ENCODE measurements at places on chromosomes 6 and 20. TPM values are rescaled to one million over a fixed set of nuclear protein-coding genes. Genes with fewer than 3 reads are reported as not detected.

GRCh38 chr20:1371830-1372539 is 20.9 kb downstream of the FKBP1A start:
- DNase-seq, result no peak
- no peak overlapping the region for H3K4me3 ChIP-seq
- peaks cover 86% of the 10 kb centered on the region for H3K4me1 ChIP-seq

- H3K4me1 ChIP-seq, result peaks cover 24% of the 10 kb centered on the region
- peaks cover 2% of the 10 kb centered on the region for H3K27me3 ChIP-seq
Measured at GRCh38 chr20:20465252-20465651, 97.3 kb downstream of the INSM1 start.

TCP11 gene
- total RNA-seq, result 0.51 TPM

GRCh38 chr20:44601801-44602204 is 19.4 kb downstream of the PKIG start:
- peaks cover 44% of the 10 kb centered on the region for H3K4me1 ChIP-seq
- no peaks in the 10 kb centered on the region for H3K27me3 ChIP-seq
- DNase-seq, result peak; percentile 32
- H3K27ac ChIP-seq, result peak overlapping the region; percentile 67
- 0 out of 2 replicates have a peak, but pooled peaks cover 1% of the 10 kb centered on the region for H3K36me3 ChIP-seq
- H3K4me3 ChIP-seq, result peak overlapping the region; percentile 48

PPP1R3D gene
- total RNA-seq, result 6.4 TPM

GRCh38 chr6:122389704-122390372 is 9.6 kb upstream of the HSF2 start:
- no peak overlapping the region for H3K27ac ChIP-seq
- H3K4me1 ChIP-seq, result peaks cover 14% of the 10 kb centered on the region
- H3K27me3 ChIP-seq, result peaks cover 4% of the 10 kb centered on the region
- H3K36me3 ChIP-seq, result no peaks in the 10 kb centered on the region

LY6G6C gene
- not detected for total RNA-seq

DNA sequence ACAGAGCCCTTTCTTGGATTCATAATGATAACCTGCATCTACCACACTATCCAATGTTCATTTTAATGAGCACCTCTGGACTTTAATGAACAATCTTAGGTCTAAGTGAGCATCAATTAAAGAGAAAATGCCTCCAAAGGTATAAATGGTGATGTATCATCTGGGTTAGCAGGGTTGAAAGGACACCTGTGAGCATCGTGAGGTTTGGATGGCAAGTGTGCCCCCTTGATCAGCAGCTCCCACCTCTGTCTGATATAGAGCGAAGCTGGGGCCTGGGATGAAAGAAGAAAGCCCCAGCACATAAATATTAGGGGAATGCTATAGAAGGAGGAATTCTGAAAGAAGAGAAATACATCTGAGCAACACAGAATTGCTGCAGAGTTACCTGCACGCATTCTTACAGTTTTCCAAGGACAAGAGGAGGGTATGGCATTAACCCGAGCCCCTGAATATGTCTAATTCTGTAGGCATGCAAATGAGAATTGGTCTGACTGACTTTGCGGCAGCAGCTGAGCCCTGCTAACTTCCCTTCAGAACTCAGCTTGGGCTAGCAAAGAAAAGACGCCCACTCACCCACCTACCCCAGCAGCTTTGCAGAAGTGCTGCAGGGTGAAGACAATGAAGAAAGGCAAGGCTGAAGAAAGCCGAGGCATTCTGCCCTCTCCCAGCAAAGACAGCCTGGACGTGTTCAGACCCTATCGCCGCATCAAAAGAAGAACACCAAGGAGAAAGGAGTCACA is 136.2 kb downstream of the GMPR start:
- no peak overlapping the region for H3K27ac ChIP-seq
- H3K27me3 ChIP-seq, result no peaks in the 10 kb centered on the region
- H3K36me3 ChIP-seq, result peaks cover 12% of the 10 kb centered on the region
- H3K4me1 ChIP-seq, result peaks cover 10% of the 10 kb centered on the region
- no peak for DNase-seq

FOXQ1 gene
- 0.80 TPM for total RNA-seq

RUNX2 gene
- total RNA-seq, result 8.7 TPM

- DNase-seq, result no peak
- H3K4me1 ChIP-seq, result no peaks in the 10 kb centered on the region
- no peaks in the 10 kb centered on the region for H3K27me3 ChIP-seq
- no peak overlapping the region for H3K27ac ChIP-seq
- no peak overlapping the region for H3K4me3 ChIP-seq
- H3K36me3 ChIP-seq, result no peaks in the 10 kb centered on the region
Measured at GRCh38 chr6:98056955-98057354, 773.9 kb upstream of the MMS22L start.

NOX3 gene
- not detected for total RNA-seq

DNA sequence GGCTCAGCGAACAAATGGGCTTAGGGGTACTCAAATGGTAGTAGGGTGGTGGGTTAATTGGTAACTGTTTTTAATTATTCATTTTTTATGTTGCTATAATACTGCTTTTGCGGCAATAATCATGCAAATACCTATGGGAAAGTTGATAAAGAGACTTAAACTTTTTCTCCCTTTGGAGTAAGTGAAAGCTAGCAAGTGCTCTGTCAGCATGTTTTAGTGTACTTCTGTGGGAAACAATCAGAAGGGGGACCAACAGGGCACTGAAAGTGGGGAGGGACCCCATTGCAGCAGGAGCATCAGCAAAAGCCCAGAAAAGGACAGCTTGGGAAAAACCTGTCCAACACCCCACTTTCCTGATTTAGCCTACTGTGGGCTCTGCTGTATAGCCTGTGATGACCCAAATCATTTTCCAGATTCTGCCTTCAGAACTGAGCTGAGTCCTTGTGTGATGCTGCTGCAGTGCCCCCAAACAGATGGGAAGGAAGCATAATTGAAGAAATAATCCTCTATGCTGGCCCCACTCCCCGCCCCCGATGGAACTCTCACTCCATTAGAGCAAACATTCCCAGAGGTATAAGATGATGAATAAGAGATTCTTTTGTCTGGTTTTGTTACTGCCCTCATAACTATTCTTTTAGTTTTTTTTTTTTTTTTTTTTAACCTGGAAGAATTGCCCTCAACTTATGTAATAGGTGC is 322.8 kb downstream of the CD83 start:
- peaks cover 1% of the 10 kb centered on the region for H3K27me3 ChIP-seq
- no peak overlapping the region for H3K27ac ChIP-seq
- no peak for DNase-seq
- no peaks in the 10 kb centered on the region for H3K36me3 ChIP-seq
- peaks cover 14% of the 10 kb centered on the region for H3K4me1 ChIP-seq

- peaks cover 2% of the 10 kb centered on the region for H3K27me3 ChIP-seq
- H3K36me3 ChIP-seq, result no peaks in the 10 kb centered on the region
- no peak for DNase-seq
- H3K27ac ChIP-seq, result no peak overlapping the region
Measured at GRCh38 chr6:117157448-117157847, 107.9 kb upstream of the VGLL2 start.

- no peak for DNase-seq
- H3K27me3 ChIP-seq, result peaks cover 3% of the 10 kb centered on the region
- H3K36me3 ChIP-seq, result peaks cover 40% of the 10 kb centered on the region
- no peak overlapping the region for H3K4me3 ChIP-seq
- H3K27ac ChIP-seq, result no peak overlapping the region
Measured at GRCh38 chr20:47237715-47238114, 118.8 kb downstream of the ZMYND8 start.

GID8 gene
- total RNA-seq, result 26.4 TPM

GRCh38 chr6:63671098-63671754 is 35.6 kb downstream of the PHF3 start:
- H3K27me3 ChIP-seq, result no peaks in the 10 kb centered on the region
- H3K27ac ChIP-seq, result no peak overlapping the region
- H3K4me1 ChIP-seq, result peaks cover 10% of the 10 kb centered on the region

DNA sequence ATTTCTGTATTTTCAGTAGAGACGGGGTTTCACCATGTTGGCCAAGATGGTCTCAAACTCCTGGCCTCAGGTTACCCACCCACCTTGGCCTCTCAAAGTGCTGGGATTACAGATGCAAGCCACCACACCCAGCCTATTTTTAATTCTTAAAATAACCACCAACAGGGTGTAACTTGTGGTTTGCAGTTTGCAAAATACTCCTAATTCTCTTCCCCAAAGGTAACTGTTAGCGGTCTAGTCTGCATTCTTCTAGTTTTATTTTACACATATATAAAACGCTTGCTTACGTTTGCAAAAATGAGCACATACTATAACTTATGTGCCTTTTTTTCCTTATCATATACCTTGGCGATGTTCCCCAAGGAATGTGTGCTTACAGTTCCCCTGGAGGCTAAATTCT is 25.6 kb upstream of the CHMP4B start:
- H3K36me3 ChIP-seq, result peaks cover 6% of the 10 kb centered on the region
- H3K4me3 ChIP-seq, result no peak overlapping the region
- DNase-seq, result no peak
- H3K27me3 ChIP-seq, result peaks cover 4% of the 10 kb centered on the region
- peaks cover 22% of the 10 kb centered on the region for H3K4me1 ChIP-seq

ABHD16B gene
- total RNA-seq, result not detected

DNA sequence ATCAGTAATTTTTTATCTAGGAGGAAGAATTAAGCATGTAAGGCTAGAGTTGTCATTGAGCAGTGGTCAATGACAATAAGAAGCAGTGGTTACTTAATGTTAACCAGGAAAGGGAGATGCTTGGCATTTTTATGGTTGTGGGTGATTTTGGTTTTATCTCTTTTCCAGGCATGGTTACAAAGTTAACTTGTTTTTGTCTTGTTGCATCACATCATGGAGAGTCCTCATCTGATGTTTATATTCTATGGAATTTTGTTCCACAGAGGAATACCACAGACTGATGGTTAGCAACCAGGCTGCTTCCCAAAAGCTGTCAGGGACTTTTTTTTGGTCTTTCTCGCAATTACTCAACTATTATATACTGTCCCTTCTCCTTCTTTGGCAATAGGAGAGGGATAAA is 32.7 kb downstream of the OPRM1 start:
- no peak overlapping the region for H3K4me3 ChIP-seq
- DNase-seq, result no peak
- H3K27ac ChIP-seq, result no peak overlapping the region
- no peaks in the 10 kb centered on the region for H3K4me1 ChIP-seq

FARS2 gene
- total RNA-seq, result 11.6 TPM

GRCh38 chr20:62277253-62277652 is 25.5 kb upstream of the ADRM1 start:
- no peak overlapping the region for H3K27ac ChIP-seq
- peaks cover 16% of the 10 kb centered on the region for H3K36me3 ChIP-seq
- DNase-seq, result no peak
- no peaks in the 10 kb centered on the region for H3K27me3 ChIP-seq

DNA sequence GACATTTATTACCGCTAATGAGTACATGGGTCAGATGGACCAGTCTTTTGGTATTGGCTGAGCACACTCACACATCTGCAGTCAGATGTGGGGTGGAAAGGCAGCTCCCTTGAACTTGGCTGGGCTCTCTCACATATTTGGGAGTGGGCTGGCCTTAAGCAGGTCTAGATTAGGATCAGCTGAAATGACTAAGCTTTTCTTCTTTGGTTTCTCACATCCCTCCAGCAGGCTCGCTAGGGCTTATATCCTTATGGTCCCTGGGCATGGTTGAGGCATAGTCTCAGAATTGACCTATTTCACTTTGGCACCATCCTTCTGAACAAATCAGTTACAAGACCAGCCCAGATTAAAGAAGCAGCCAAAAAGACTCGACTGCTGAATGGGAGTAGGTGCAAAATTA is 14.4 kb upstream of the PLCB1 start:
- peaks cover 5% of the 10 kb centered on the region for H3K36me3 ChIP-seq
- DNase-seq, result no peak
- no peaks in the 10 kb centered on the region for H3K27me3 ChIP-seq
- no peak overlapping the region for H3K4me3 ChIP-seq
- no peak overlapping the region for H3K27ac ChIP-seq

- no peak overlapping the region for H3K27ac ChIP-seq
- H3K36me3 ChIP-seq, result 0 out of 2 replicates have a peak, but pooled peaks cover 3% of the 10 kb centered on the region
- no peaks in the 10 kb centered on the region for H3K4me1 ChIP-seq
- no peak for DNase-seq
- H3K27me3 ChIP-seq, result no peaks in the 10 kb centered on the region
Measured at GRCh38 chr6:49653942-49654341, 17.3 kb upstream of the RHAG start.

MUC22 gene
- total RNA-seq, result not detected

GRCh38 chr6:27178860-27179259 is 68.6 kb upstream of the PRSS16 start:
- peak overlapping the region; percentile 98 for H3K4me3 ChIP-seq
- H3K27me3 ChIP-seq, result peaks cover 16% of the 10 kb centered on the region
- peaks cover 24% of the 10 kb centered on the region for H3K4me1 ChIP-seq
- peak overlapping the region; percentile 97 for H3K27ac ChIP-seq
- no peak for DNase-seq
- H3K36me3 ChIP-seq, result no peaks in the 10 kb centered on the region

- H3K27me3 ChIP-seq, result no peaks in the 10 kb centered on the region
- peaks cover 5% of the 10 kb centered on the region for H3K36me3 ChIP-seq
- peak overlapping the region; percentile 83 for H3K27ac ChIP-seq
Measured at GRCh38 chr6:166466178-166467122, 83.7 kb upstream of the MPC1 start.

- H3K4me1 ChIP-seq, result peaks cover 13% of the 10 kb centered on the region
- DNase-seq, result no peak
- H3K4me3 ChIP-seq, result peak overlapping the region; percentile 85
Measured at GRCh38 chr6:127120023-127120786, 1.7 kb downstream of the RSPO3 start.

GRCh38 chr6:157152556-157152955 is 170.8 kb downstream of the TMEM242 start:
- H3K27ac ChIP-seq, result peak overlapping the region; percentile 25
- H3K4me3 ChIP-seq, result peak overlapping the region; percentile 23
- peaks cover 31% of the 10 kb centered on the region for H3K36me3 ChIP-seq
- DNase-seq, result no peak
- peaks cover 6% of the 10 kb centered on the region for H3K27me3 ChIP-seq

BIRC7 gene
- not detected for total RNA-seq

SCRT2 gene
- not detected for total RNA-seq

- no peak overlapping the region for H3K27ac ChIP-seq
- no peak overlapping the region for H3K4me3 ChIP-seq
- DNase-seq, result no peak
- H3K4me1 ChIP-seq, result no peaks in the 10 kb centered on the region
Measured at GRCh38 chr20:875115-875514, 41.0 kb downstream of the ANGPT4 start.

Measured in HFFc6 (cell line).